Hypothalamus (tissue), 51 donors: ENCODE measurements at places on chromosomes 11 and 22.

GRCh38 chr11:73177380-73177777 is 35.3 kb upstream of the FCHSD2 start:
- no peak for DNase-seq

- DNase-seq, result no peak
Measured at GRCh38 chr22:45429981-45430775, 16.7 kb downstream of the RIBC2 start.

GRCh38 chr11:35923452-35923851 is 20.4 kb upstream of the LDLRAD3 start:
- no peak for DNase-seq

- DNase-seq, result no peak
Measured at GRCh38 chr22:49207008-49208003, 620.4 kb downstream of the BRD1 start.

GRCh38 chr11:2821891-2822290 is 63.7 kb downstream of the CDKN1C start:
- no peak for DNase-seq

DNA sequence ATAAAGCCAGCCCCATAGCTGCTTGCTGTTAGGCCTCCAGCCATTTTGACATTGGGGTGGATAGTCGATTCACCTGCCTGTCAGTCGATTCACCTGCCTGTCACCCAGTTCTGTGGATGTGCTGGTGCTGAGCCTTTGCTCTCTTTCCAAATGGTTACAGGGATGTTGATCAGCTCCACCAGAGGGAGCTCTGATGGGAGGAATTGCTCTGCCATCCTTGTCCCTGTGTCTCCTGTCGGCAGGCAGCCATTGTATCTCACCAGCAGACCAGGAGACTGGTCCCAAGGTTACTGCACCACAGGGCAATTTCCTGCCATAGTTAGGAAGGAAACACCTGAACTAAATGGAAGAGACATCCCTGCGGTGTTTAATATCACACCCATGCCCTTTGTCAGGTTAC is 6.1 kb downstream of the MPEG1 start:
- no peak for DNase-seq

- no peak for DNase-seq
Measured at GRCh38 chr11:135008001-135008405, 596.0 kb upstream of the B3GAT1 start.

- no peak for DNase-seq
Measured at GRCh38 chr11:98090861-98091505, 929.8 kb upstream of the CNTN5 start.

DNA sequence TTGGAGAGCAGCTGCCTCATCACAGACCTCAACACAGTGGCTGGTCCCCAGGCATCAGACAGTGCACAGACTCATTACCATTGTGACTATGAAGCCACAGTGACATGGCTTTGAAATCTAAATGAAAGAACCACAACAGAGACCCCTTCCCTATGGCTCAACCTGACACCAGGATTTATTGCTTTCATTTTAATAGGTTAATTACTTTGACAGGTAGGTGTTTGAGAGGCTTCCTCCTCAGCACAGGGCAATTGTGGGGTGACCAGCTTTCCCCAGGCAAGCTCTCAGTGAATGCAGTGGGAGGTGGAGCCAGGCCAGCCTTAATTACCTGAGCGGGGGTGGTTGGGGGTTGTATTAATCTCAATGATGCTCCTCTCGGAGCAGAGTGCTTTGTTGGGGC is 102.3 kb downstream of the CHST1 start:
- DNase-seq, result no peak

DNA sequence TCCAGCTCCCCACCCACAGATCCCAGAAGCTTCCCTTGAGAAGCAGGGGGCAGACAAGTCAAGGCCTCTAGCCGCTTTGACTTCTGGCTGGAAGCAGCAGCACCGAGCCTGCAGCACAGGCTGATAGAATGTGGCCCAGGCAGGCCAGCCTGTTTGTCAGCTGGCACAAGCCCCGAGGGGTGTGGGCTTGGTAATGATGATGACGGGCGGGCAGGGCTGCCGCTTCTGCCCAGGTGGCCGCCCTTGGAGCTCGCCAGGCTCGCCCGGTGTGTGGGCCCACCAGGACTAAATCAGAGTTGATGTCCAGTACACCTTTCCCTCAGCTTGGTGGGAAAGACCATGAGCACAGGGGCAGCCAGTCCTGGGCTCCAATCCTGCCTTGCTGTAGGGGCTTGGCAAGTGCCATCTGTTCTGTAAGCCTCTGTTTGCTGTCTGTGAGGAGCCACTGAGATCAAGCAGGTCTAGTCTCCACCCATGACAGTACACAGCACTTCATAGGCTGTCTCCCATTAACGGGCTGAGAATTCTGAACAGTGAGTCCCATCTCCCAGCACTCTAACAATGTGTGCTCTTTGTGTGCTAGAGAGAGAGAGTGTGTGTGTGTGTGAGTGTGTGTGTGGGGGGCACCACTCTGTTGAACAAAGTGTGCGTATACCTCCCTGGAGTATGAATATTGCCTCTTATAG is 26.8 kb downstream of the MICAL2 start:
- no peak for DNase-seq

GRCh38 chr11:6025056-6025455 is 5.5 kb downstream of the OR56A1 start:
- no peak for DNase-seq

- DNase-seq, result no peak
Measured at GRCh38 chr11:94795476-94796189, 27.5 kb downstream of the AMOTL1 start.
